ENCODE measurements at places on chromosomes 5 and 9.

- DNase-seq: no peak
Observed at GRCh38 chr9:134619448-134619982, 22.1 kb upstream of the COL5A1 start.

DNA sequence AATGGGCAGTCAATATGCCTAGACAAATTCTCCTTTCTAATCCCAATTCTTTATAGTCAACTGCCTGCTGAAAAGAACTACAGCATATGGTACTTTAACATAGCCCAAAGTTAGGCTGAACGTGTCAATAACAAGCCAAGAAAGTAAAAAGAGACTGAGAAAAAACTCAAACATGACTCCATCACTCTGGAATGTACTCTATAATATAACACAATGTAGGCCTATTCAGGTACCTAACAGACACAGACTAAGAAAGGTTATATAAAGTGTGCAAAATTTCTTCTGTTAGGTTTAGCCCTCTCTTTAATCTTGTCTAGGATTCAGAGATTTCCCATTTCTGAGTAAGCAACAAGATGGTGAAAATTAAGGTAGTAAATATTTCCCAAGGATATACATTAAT is 209.7 kb upstream of the PRR16 start:
- DNase-seq: no peak

GRCh38 chr9:95297760-95298159 is 19.7 kb downstream of the FANCC start:
- no peak for DNase-seq

- no peak for DNase-seq
Observed at GRCh38 chr5:76325326-76325725, 77.8 kb upstream of the IQGAP2 start.

GRCh38 chr9:87891754-87892153 is 9.1 kb downstream of the SPATA31E1 start:
- no peak for DNase-seq

GRCh38 chr5:130627145-130627544 is 537.9 kb downstream of the HINT1 start:
- DNase-seq: no peak

GRCh38 chr5:71977311-71977710 is 130.0 kb upstream of the MAP1B start:
- DNase-seq: no peak

DNA sequence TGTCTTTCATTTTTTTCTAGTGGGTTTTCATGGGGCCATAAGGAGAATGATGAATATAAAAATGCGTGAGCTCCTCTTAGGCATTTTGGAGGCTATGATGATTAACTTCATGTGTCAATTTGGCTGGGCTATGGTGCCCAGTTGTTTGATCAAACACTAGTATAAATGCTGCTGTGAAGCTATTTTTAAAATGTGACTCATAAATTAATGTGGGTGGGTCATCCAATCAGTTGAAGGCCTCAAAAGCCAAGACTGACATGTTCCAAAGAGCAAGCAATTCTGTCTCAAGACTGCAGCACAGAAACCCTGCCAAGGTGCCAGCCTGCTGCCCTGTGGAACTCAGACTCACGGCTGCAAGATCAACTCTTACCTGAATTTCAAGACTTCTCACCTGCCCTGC is 24.4 kb upstream of the ICE1 start:
- DNase-seq: no peak

DNA sequence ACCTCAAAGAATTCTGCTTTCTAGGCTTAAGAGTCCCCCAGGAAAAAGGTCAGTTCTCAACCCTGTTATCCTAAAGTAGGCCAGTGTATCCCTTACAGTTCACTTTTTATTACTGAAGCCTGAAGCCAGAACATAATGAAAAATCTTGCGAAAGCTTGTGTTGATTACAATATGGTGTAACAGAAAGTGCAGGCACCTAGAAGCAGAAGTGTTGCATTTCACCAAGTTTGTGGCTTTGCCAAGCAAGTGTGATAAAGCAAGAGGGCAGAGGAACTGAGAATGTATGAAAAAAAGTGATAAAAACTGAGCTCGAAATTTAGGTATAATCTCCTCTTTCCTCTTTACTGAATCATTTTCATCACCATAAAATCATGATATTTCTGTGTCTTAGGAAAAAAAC is 26.2 kb downstream of the AGTPBP1 start:
- DNase-seq: no peak

GRCh38 chr5:172906436-172906835 is 52.8 kb upstream of the RPL26L1 start:
- no peak for DNase-seq

GRCh38 chr5:170541146-170541769 is 37.4 kb downstream of the KCNIP1 start:
- DNase-seq: no peak

DNA sequence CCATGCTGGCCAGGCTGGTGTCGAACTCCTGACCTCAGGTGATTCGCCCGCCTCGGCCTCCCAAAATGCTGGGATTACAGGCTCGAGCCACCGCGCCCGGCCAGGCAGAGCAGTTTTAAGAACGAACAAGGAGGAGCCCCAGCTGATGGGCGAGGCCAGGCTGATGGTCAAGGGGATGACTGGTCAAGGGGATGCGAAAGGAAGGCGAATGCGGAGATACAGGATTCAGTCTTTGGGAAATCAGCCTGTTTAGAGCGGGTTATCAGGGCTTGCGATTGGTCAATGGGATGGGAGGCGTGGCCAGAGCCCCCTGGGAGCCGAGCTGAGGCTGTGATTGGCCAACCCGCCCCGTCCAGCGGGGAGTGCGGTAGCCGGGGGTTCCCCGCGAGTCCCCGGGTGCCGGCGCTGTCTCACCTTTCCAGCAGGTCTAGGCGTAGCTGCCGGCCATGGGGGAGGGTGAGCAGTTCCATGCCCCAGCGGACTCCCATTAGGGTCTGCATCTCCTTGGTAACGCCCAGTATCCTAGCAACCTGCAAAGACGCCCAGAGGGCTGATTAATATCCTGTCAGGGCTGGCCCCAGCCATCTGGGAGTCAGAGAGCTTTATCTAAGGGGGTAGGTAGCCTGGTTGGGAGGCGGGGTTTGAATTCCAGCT is 7.5 kb upstream of the TOR2A start:
- no peak for DNase-seq

DNA sequence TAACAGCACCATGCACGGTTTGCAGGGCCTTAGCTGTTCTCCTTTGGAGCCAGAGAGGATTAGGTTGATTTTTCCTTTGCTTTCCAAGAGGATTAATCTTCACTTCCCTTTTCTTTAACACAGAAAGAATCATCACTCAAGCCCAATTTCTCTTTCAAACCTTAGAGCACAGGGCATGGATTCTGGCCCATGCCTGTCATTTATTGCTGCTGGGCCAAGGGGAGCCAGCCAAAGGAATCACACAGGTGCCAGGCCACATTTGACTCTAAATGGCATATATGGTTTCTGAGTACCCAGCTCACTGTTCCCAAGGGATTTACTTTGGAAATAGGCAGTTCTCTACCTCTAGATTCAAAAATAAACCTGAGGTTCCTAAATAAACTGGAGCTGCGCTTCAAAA is 58.3 kb downstream of the FBXL7 start:
- DNase-seq: no peak

GRCh38 chr9:110950041-110950645 is 88.1 kb downstream of the LPAR1 start:
- no peak for DNase-seq

GRCh38 chr5:43140286-43140685 is 19.6 kb downstream of the ZNF131 start:
- DNase-seq: no peak

DNA sequence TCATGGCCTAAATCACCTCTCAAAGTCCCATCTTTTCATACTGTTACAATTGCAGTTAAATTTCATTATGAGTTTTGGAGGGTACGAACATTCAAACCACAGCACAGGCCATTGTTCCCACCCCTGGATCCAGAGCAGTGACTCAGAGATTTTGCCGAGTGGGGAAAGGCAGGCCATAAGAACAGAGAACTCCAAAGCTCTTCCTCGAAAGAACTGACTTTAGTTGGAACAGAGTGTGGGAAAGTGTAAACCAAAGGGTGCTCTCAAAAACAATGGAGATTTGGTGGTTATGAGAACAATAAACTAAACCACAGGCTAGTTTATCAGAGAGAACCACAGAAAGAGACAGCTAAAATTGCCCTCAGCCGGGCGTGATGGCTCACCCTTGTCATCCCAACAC is 19.4 kb upstream of the GRPEL2 start:
- DNase-seq: no peak

DNA sequence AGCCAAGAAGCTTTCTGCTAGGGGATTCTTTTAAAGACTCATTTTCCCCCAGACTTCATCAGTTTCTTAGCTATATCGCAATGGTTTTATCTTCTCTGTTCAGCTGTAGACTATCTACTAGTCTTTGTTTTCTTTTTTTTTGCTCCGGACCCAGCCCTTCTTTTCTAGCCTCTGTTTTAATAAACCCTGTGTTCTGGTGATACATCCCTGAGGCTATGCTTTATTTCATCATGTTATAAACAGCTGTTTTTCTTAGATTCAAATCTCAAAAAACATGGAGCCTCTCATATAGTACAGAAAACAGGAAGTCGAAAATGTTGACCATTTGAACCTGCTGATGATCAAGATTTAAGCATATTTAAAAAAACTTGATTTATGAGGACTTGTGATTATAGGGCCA is 37.8 kb downstream of the SCGB3A1 start:
- no peak for DNase-seq

DNA sequence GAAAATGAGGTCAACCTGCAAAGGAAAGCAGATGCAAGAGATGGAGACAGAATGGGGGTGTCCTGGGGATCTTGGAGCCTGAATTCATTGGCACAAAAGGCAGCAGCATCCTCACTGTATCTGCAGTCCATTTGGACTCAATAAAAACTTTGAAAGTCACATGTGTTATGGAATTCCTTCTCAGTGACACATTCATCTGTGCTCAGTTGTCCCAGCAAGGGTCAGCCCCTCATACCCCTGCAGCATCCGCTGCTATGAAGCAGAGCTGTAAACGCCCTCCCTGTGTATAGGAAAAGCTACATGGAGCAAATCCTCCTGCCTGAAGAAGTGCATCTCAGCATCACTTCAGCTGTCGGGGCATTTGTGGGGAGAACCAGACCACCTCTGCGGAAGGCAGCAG is 14.5 kb upstream of the RARS1 start:
- DNase-seq: no peak

- no peak for DNase-seq
Observed at GRCh38 chr5:75663579-75664284, 52.5 kb downstream of the ANKDD1B start.

- DNase-seq: no peak
Observed at GRCh38 chr5:74063821-74064220, 437.8 kb downstream of the ARHGEF28 start.

GRCh38 chr9:80163889-80164288 is 592.1 kb downstream of the TLE4 start:
- no peak for DNase-seq

- no peak for DNase-seq
Observed at GRCh38 chr5:173611706-173612105, 4.7 kb downstream of the BOD1 start.

GRCh38 chr5:5658226-5658625 is 235.7 kb downstream of the ICE1 start:
- DNase-seq: no peak

- no peak for DNase-seq
Observed at GRCh38 chr5:68454172-68454571, 238.6 kb downstream of the PIK3R1 start.

DNA sequence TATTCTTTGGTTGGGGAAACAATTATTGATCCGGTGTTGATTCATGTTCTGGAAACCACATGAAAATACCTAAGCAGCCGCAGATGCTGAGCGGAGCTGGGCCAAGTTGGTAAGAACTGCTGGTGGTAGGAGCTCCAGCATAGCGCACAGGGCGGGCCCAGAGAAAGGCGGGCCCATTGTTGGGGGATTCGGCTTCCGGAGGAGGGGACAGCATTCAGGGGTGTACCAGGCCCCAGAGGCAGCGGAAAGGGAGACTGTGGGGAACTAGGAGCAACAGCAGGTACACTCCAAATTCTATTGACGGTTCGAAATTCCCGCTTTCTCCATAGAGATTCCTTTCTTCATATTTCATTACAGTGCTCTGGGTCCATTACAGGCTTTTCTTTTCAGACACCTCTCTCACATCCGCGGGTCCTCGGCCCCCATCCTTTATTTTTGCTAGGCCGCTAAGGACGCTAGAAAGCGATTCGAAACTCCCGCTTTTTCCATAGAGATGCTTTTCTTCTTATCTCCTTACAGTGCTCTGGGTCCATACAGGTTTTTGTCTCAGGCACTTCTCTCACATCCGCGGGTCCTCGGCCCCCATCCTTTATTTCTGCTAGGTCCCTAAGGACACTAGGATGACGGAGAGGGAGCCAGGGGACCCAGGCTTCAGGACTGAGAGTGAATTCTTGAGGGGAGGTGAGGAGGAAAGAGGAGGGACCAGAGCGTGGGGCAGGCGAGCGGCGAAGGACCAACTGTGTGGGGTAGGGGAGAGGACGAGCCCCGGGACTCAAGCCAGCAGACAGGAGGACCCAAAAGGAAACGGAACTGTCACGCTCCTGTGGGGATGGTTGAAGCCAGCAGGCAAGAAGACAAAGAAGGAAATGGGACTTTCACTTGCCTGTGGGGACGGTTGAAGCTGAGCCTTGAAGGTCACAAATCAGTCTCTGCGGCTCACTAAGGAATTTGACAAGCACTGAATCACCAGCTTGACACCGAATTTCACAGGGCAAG is at the start of gene CCDC152:
CCDC152 (plus strand) TSS at position 213 of the 996 bp plus-strand sequence. CDS start 2,304 bp downstream, outside the sequence.
- DNase-seq: peak; percentile 13

GRCh38 chr9:132800038-132800648 is 77.9 kb downstream of the AK8 start:
- DNase-seq: peak; percentile 39

- no peak for DNase-seq
Observed at GRCh38 chr5:111673891-111674626, 82.9 kb downstream of the NREP start.

GRCh38 chr5:16128944-16129343 is 50.6 kb downstream of the MARCHF11 start:
- DNase-seq: no peak

- DNase-seq: no peak
Observed at GRCh38 chr5:74940782-74941353, 74.7 kb upstream of the FAM169A start.

DNA sequence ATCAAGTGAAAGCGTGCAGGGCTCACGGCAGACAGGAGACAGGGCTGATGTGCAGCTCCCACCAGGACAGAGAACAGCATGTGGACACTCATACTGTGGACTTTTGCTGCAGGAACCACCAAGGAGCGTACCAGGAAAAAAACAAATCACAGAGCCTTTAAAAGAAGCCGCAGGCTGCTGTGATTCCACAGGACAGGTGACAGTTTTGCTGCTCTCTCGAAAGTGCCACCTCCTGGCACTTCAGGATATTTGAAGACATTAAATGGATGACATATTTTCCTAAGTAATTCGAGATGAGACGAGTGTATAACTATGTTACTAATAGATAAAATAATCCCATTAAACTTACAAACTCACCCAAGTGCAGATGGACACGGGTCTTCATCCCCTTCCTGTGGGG is 29.3 kb downstream of the ZDHHC11 start:
- DNase-seq: no peak

GRCh38 chr5:147174671-147175265 is 60.1 kb upstream of the STK32A start:
- DNase-seq: no peak

GRCh38 chr9:126495411-126496180 is 118.1 kb upstream of the LMX1B start:
- no peak for DNase-seq
